ENCODE measurements at places on chromosomes 2 and 18.

DNA sequence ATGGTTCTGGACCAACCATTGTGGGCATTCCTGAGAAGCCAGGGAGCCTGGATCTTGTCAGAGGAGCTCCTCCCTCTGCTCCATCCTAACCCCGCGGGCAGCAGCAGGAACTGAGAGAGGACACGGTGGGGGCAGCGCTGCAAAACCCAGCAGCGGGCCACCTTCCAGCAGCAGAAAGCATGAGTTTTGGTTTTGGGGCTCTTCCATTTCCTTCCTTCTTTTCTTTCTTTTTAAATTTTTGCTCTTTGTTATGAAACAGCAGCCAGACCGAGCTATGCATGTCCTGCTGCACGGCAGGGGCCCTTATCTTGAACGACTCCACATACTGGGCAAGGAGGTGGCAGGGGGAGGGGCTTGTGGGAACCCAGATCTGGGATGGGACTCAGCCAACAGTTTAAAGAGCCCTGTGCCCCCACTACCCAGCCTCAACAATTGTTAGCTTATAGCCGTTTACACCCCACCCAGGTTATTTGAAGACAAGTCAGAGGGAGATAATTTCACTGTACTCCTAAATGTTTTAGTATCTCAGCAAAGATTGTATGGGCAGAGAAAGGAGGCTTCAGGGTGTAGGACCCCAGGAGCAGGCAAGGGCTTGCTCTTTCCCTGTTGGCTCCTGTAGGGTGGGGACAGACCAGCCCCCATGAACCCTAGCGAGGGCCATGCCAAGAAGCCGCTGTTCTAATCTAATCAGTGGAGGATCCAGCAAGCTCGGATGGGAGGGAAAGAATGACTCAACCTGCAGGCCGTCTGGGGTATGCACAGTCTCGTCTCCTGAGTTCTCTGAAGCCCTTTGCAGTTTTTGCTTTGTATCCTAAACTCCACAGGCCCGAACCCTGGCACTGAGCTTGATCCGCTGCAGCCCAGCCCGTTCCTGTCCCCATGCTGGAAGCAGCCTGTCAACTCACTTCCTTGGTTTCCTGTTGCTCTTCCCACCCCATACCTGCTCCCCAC lies 75.3 kb downstream of the LRRFIP1 start:
- no peak for DNase-seq

DNA sequence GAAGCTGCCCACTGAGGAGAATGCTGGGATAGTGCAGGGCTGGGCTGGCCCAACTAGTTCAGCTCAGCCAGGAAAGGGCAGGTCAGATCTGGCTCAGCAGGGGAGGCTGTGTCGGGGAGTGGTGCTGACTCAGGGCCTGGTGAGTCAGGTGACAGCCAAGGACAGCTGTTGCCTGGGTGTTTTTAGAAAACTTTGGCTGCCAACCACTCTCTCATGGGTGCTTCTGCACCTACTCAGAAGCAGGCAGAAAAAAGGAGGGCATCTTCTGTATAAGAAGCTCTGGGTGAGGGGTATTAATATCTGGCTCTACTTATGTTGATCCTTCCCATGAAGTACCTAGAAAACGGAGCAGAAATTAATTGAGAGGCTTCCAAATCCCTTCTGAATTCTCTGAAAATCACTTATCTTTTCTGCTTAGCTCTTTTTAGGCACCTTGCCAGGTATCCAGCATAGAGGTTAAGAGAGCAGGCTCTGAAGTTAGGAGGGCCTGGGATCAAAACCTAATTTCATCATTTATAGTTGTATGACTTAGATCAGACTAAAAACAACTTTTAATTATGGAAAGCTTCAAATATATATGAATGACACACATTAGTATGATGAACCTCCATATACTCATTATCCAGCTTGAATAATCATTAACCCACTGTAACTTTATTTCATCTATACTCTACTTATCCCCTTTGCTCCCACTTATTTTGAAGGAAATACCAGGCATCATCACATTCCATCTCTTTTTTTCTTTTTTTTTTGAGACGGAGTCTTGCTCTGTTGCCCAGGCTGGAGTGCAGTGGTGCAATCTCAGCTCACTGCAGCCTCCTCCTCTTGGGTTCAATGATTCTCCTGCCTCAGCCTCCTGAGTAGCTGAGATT lies 15.5 kb upstream of the RAB10 start:
- DNase-seq, result peak; percentile 70

GRCh38 chr2:148042219-148042618 lies 21.3 kb downstream of the MBD5 start:
- peak; percentile 15 for DNase-seq

GRCh38 chr18:69220529-69220928 lies 180.2 kb upstream of the DOK6 start:
- DNase-seq, result no peak

DNA sequence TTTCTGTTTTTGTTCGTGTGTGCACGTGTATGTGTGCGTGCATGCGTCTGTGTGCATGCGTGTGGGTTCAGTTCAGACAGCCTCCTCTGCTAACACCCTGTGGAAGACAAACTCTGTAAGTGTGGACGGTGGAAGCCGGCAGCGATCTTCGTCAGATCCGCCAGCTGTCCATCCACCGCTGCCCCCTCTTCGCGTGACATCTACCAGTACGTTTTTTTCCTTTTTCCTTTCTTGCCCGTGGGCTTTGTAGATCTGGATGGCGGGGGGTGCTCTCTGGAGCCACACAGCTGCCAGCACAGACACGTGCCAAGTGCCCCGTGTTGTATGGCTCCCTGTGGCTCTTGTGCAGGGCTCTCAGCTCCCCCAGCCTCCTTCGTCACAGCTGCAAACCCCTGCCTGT lies 32.3 kb downstream of the ITGB1BP1 start:
- DNase-seq, result no peak

DNA sequence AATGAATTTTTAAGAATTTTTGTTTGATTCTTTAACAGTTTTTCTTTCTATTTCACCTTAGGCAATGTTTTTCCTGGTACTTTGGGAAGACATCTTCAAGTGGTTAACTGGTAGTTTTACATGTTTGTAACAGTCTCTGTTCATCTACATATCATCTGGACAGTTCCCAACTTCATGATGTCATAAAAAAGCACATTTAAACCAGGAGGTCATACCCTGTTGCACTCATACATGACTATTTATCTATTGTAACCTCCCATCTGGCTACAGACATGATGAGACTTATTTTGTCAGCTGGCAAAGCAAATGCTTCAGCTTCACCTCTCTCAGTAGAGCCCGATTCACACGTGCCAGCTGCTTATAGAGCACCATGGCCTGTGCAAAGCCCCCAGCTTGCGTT lies 99.8 kb upstream of the YPEL5 start:
- no peak for DNase-seq

DNA sequence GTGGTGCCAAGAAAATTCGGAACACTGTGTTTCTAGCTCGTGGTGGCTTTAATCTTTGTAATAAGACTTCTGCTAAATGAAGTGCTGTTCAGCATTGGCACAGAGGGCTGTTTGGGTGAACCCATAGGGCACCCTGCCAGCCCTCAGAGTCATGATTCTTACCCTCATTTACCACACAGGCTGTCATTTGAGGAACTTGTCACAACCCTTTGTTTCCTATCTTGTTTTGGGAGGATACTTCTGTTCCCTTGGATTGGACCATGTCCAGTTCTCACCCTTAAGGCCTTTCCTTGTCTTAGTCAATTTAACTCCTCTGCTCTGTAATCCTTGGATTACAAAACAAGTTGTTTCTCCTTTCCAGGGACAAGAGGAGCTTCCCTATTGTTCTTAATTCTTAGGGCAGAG lies 225.7 kb downstream of the MTX2 start:
- DNase-seq, result peak; percentile 33

DNA sequence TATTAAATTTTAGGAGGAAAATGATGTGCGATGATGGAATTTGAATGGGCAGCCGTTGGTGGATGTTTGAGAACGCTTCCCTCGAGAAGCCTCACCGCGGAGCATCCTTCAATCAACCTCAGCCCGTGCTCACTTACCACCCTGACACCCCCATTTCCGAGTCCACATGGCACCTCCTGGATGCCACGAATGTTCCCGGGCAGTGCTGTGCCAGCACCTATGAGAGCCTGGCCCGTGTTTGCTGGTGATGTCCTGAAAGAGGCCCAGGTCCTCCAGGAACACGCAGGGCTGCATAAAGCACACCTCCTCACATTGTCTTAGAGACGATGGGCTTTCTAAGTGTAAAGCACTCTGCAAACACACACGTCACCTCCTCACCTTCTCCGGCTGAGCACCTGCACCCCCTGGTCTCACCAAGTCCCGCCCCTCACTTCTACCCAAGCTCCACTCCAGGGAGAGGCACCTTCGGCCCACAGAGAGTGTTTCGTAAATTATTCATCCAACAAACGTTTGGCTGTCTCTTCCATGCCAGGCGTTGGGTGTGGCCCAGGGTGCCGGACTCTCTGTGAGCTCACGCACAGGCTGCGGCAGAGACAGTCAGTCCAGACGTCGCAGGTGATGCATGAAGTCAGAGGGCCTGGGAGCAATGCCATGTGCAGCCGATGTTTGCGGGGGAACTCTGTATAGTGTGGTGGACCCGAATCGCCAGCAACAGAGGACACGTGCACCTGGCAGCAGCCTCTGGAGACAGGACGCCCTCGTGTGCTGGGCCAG lies 150.0 kb downstream of the TPO start:
- DNase-seq, result no peak

DNA sequence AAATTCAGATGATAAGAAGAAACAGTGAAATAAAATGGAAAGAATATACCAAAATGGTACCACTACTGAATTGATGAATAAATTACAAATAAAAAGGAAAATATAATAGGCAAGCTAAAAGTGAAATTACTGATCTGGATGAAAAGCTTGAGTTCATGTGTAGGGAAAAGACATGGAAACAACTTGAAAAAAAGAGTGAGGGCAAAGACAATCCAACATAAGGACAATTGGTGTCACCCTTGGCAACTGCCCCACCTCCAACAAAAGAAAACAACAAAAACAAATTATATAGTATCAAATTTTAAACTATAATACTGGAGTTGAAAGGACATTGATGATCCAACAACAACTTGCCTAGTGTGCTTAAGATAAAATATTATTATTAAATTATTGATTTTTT lies 37.6 kb downstream of the PPP1R1C start:
- DNase-seq, result no peak

DNA sequence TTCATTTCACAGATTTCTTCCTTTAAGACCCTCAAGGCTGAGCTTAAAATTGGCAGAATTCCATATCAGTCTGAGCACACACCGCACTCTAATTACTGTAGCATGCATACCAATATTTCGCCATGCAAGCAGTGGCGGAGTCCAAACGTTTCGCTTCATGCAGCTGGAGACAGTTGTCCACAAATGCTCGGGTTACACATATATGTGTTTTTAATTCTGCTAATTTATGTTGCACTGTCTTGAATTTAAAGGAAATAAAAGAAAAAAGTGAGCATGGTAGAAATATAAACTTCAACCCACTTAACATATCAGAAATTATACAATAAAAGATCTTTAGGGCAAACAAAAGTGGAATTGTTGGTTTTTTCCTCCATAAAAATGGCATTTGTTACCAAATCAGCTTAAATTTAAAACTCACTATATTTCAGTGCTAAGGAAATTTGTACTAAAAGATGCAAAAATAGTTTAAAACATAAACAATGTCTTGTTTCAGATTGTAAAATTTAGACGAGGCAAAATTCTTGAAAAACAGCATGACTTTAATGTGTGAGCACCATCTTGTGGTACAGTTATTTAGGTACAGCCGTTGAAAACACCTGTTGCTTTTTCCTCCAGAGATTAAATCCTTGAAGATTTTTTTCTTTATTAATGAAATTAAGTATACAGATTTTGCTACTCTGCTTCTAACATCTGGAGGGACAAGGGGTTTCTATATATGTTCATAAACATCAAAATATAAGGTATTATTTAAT lies 24.1 kb upstream of the KANSL1L start:
- DNase-seq, result peak; percentile 71

DNA sequence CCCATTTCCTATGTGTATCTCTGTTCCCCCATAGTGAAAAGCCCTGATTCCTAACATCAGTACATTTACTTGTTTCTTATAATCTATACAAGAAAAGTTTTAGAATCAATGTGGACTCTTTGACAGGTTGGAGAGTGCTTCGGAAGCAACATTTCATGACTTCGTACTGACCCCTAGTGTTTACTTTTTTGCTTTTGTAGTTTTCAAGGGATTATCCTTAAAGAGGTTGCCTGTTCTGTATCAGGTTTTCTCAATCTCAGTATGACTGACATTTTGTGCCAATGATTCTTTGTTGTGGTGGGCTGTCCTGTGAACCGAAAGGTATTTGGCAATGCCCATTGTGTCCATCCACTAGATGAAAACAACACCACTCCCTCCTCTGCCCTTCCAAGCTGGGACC lies 43.3 kb upstream of the SERPINB2 start:
- no peak for DNase-seq

DNA sequence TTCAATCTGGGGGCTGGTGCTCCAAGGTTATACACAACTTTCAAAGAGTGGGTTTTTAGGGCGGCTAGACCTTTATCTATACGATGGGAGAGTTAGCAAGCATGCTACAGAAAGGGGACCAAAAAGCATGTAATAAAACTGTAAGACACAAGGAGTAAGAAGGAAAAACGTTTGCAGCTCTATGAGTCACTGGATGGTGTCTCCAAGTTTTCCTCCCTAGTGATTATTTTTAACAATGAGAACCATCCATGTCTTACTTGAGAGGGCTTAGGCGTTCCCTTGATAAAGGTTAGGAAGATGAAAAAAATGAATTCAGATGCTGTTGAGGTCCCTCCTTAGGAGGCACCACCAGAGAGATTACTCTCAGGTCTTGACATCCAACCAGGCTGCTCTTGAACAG lies 75.9 kb downstream of the HRH4 start:
- DNase-seq, result no peak

GRCh38 chr2:38120829-38121228 lies 44.9 kb upstream of the CYP1B1 start:
- no peak for DNase-seq

- DNase-seq, result peak; percentile 37
These were observed 94.5 kb upstream of the UPP2 start for GRCh38 chr2:158006961-158007719.

DNA sequence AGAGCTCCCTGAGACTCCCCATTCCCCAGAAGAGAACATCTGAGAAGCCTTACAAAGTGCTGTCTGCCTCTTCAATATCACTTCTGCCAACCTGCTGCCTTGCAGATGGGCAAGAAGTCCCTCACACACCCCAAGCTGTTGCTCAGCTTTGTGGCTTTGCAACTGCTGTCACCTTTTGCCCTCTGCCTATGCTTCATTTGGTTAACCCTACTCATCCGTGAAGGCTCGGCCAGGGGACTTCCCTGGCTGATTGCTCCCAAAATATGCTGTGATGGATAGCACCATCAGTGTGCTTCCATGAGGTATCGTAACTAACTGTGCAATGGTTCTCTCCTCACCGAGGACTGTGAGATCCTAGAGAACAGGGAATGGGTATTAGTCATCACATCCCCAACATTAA lies 88.9 kb upstream of the CYP1B1 start:
- no peak for DNase-seq

All from inflammatory macrophage treated with lipopolysaccharide for 1 hour (primary cell).